Breast epithelium (tissue), 4 donors: ENCODE measurements at places on chromosomes 4 and X. TPM values are rescaled to one million over a fixed set of nuclear protein-coding genes. Genes with fewer than 3 reads are reported as not detected.

RXFP1 gene
- not detected for total RNA-seq

COL4A6 gene
- total RNA-seq, result 10.7 TPM

QRFPR gene
- 1.3 TPM for total RNA-seq

PIN4 gene
- total RNA-seq, result 12.5 TPM
